Hypothalamus (tissue), 51 donors: ENCODE measurements at places on chromosomes 11 and 22.

DNA sequence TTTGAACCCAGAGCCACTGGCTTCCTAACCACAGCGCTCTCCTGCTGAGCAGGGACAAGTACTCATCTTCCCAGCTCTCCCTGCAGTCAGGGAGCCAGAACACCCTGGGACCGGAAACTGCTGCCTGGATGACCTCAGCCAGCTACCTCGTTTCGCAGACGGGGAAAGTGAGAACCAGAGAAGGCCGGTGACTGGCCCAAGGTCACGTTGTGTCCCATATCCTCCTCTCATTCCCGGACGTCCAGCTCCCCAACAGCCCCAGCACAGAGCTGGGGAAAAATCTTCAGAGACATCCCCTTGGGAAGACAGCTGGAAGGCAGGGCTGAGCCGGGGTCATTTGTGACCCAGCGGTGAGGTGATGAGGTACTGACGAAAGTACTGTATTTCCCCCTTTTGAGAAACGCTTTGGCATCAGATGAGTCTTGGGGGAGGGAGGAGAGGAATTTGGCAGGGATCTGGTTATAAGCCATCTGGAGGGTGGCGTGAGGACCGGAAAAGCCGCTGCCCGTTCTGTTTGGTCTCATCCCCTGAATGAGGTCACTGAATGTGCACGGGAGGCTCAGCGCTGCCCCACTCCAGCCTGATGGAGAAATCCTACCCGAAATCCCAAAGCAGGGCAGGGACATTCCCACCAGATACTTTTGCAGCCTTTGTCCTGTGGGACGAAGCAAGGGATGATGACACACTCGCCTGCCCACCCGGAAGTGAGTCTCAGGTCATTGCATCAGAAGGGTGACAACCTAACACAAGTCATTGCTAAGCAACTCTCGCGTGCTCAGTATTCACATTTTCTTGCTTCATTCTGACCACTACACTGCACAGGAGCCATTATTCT is 41.1 kb downstream of the LIF start:
- no peak for DNase-seq

- DNase-seq = no peak
Measured at GRCh38 chr22:49720279-49720959, 107.3 kb downstream of the BRD1 start.

- DNase-seq = no peak
Measured at GRCh38 chr22:49009359-49010063, 818.2 kb downstream of the BRD1 start.

DNA sequence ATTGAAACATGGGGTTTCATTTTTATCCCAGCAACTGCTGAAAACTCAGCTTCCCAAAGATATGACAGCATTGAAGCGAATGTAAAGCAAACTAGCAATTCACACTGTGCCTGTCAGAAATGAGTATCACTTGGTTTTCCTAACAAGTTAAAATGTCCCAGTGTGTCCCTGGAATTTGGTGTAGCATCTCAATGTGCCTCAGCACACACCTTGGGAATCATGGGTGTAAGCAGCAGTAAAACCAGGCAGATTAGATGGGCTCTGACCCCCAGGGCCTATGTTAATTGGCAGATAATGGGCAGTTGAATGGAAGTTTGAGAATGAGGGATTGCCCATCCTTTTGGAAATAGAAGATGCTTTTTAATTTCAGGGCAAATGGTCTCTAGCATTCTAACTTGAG is 784.9 kb upstream of the LRRC4C start:
- no peak for DNase-seq

DNA sequence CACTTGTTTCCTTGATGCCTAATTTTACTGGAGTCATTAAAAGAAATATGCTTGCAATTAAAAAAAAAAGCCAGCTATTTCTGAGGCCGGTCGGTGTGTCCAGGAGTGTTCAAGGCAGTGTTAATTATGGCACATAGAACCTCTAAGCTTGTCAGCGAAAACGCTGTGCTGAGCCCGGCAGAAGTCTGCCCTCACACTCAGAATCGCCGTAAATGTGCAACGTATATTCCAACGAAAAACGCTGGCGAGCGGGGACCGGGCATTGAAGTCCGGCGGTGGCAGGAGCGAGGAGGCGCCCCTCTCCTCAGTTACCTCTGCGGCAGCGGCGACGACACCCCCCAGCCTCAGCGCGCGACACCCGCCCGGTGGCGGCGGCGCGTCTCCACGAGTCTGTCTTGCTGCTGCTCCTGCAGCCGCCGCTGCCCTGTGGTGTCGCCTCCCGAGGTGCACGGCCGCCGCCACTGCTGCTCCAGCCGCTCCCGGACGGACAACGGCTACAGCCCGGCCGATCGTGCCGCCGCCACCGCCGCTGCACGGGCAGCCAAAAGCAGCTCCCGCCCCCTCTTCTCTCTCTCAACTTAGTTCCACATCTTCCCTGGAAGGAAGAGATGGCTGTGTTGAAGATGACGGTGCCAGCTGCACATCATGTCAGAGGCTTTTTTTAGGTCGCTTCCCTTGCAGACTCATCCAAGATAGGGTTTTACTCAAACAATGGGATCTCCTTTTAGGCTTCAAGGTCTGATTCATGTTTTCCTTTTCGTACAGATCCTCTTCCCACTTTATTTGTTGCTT is 56.0 kb downstream of the JAM3 start:
- DNase-seq = peak; percentile 46

GRCh38 chr11:3164552-3165151 is 458 bp downstream of the OSBPL5 start:
- no peak for DNase-seq

DNA sequence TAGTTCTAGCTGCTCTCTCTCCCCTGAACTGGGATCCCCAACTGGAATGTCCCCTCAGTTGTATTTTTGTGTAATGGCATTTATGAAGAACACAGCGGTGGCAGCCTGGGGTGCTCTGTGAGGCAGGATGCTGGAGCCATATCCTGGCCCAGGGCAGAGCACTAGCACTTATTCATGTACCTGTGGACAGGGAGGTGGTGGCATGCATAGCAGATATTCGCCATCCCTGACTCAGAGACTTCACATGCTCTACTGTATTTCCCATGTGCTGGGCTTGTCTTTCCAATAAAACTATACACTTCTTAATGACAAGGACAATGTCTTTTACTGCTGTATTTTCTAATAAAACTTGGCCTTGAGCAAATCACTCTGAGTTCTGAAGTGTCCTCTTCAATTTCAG is 125.3 kb downstream of the ADAMTS15 start:
- DNase-seq = no peak

- no peak for DNase-seq
Measured at GRCh38 chr11:57566005-57566904, 1.2 kb downstream of the UBE2L6 start.

GRCh38 chr22:35150183-35151107 is 84.5 kb downstream of the ISX start:
- DNase-seq = peak; percentile 41

GRCh38 chr11:118139578-118139977 is 13.0 kb downstream of the SCN4B start:
- no peak for DNase-seq

GRCh38 chr11:71211631-71212030 is 40.7 kb downstream of the SHANK2 start:
- no peak for DNase-seq

GRCh38 chr11:103623933-103624332 is 412.5 kb upstream of the DDI1 start:
- DNase-seq = no peak

- DNase-seq = no peak
Measured at GRCh38 chr22:50696799-50697561, 24.4 kb downstream of the SHANK3 start.

GRCh38 chr11:69834251-69834650 is 15.0 kb upstream of the FGF3 start:
- DNase-seq = no peak

DNA sequence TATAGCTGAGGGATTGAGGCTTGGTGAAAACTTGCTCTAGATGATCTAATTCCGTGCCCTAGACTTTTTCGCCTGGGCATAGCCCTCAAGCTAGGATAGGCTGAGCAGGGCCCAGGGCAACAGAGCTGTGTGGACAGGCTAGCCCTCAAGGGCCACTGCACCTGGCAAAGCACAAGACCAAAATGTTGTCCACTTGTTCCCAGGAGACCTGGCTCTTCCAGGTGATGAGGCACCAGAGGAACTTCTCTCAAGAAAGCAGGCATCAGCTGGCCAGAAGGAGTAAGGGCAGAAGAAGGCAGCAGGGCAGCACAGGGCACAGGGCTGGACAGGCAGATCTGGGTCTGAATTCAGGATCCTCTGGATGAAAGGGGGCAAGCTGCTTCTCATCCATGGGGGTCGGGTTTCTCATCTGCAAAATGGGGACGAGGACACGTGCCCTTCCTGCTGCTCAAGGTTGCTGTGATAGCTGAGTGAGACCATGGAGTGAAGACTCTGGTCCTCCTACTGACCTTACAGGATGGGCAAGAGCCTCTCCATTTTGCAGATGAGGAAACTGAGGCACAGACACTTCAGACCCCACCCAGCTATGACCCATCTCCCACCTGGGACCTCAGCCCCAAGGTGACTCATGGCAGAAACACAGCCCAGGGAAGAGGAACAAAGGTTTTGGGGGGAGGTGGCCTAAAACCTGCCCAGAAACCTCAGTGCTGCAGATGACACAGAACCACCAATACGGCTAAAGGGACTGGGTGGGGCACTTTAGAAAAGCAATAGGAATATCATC is 42.2 kb upstream of the PRDM11 start:
- no peak for DNase-seq

- no peak for DNase-seq
Measured at GRCh38 chr11:37968148-37968547, 1370.1 kb upstream of the RAG2 start.

DNA sequence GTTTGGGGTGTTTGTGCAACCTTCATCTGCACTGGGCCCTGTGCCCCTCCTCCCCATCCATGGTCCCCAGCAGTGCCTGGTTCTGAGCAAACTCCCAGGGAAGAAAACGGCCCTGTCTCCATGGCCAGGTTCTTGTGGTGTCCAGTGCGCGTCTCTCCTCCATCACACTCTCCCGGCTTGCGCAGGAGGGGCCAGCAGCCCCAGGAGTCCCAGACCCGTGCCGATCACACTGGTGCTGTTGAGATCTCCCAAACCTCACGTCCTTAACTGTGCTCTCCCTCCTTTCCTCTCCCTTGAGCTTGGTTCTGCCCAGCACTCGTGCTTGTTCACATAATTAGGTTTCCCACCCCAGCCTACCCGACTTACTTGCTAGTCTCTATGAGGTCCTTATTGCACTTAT is 10.9 kb upstream of the GRK2 start:
- no peak for DNase-seq

GRCh38 chr11:59857439-59858434 is 8.6 kb downstream of the TCN1 start:
- no peak for DNase-seq

- no peak for DNase-seq
Measured at GRCh38 chr22:50173311-50173982, 2.9 kb downstream of the PANX2 start.

DNA sequence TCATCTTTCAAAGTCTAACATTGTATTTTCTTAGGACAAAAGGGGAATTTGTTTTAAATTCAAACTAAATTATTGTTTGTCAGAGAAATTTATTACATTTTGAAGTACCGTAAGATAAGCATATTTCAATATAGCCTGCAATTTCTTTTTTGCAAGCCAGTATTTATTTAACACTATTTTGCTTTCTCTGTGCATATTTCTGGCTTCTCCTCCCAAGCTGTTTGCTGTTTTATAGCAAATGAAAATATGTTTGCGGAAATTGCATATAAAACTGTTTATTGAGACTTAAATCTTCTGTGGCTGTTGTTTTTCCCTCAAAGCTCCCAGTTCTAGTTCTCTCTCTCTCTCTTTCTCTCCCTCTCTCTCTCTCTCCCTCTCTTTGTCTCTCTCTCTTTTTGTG is 866.8 kb downstream of the FAM181B start:
- no peak for DNase-seq

DNA sequence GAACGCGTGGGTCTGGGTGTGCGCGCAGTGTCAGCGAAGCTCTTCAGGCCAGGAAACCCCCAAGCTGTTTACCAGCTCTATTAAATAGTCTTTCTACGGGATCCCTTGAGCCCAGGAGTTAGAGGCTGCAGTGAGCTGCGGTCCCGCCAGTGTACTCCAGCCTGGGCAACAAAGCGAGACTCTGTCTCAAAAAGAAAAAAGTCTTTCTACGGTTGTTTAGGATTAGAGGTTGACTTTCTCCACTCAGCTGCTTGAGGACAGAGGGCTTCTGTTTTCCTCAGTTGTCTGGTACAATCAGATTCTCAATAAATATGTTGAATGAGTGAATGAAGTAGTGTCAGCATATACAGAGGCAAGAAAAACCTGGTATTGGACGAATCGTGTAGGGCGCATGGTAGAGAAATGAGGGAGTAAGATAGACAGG is 619 bp downstream of the SART1 start:
- no peak for DNase-seq

DNA sequence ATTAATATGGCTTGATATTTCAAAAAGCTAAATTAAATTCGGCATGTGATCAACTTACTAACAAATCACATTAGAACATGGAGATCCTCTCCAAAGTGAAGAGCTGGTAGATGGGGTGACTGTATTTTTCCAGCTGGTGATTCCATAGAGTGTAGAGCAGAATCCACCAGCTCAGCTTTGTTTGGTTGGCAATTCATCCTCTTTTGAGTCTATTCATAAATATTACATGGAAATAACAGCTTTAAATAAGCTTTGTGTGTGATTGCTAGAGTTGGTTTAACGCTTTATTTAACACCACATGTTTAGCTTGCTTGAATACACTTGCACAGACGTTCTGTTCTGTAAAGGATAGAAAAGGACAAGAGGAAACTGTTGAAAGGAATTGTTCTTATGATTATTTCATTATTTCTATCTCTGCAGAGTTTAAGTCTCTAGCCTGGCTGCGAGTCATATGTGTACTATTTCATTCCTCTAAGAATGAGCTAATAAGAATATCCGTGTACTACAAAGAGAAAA is 738.3 kb upstream of the KIRREL3 start:
- no peak for DNase-seq

- DNase-seq = no peak
Measured at GRCh38 chr11:118841469-118842242, 42.0 kb upstream of the CXCR5 start.

GRCh38 chr22:31185056-31185455 is 25.1 kb downstream of the RNF185 start:
- no peak for DNase-seq

- DNase-seq = no peak
Measured at GRCh38 chr11:12478743-12479142, 101.4 kb downstream of the PARVA start.

GRCh38 chr11:106818443-106818842 is 199.8 kb downstream of the GUCY1A2 start:
- no peak for DNase-seq

GRCh38 chr11:131305005-131305404 is 65.4 kb upstream of the NTM start:
- DNase-seq = no peak

GRCh38 chr22:49586244-49586748 is 241.4 kb downstream of the BRD1 start:
- DNase-seq = no peak

DNA sequence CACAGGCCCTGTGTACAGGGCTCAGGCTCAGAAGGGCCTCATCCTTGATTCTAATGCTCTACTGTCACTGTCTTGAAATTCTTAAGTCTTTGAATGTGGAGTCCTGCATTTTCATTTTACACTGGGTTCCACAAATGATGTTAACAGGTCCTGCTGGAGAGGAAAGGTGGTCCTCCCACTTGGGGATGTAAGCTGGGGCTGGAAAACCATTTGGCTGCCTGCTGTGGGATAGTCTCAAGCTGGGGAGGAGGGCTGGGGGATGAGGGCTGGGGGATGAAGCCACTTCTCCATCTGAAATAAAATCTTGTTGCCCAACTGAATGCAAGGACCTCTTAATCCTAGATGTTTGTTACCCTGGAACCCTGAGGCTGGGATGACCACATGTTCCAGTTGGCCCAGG is 423.0 kb downstream of the TENM4 start:
- no peak for DNase-seq

GRCh38 chr11:117917591-117918151 is 11.5 kb downstream of the TMPRSS13 start:
- no peak for DNase-seq
